ENCODE measurements at places on chromosomes 1 and 21.
A peak's percentile ranks its signal among the peaks of the same experiment; 100 is the strongest.

- no peak for DNase-seq
Observed at GRCh38 chr1:9716404-9717192, 65.1 kb downstream of the PIK3CD start.

DNA sequence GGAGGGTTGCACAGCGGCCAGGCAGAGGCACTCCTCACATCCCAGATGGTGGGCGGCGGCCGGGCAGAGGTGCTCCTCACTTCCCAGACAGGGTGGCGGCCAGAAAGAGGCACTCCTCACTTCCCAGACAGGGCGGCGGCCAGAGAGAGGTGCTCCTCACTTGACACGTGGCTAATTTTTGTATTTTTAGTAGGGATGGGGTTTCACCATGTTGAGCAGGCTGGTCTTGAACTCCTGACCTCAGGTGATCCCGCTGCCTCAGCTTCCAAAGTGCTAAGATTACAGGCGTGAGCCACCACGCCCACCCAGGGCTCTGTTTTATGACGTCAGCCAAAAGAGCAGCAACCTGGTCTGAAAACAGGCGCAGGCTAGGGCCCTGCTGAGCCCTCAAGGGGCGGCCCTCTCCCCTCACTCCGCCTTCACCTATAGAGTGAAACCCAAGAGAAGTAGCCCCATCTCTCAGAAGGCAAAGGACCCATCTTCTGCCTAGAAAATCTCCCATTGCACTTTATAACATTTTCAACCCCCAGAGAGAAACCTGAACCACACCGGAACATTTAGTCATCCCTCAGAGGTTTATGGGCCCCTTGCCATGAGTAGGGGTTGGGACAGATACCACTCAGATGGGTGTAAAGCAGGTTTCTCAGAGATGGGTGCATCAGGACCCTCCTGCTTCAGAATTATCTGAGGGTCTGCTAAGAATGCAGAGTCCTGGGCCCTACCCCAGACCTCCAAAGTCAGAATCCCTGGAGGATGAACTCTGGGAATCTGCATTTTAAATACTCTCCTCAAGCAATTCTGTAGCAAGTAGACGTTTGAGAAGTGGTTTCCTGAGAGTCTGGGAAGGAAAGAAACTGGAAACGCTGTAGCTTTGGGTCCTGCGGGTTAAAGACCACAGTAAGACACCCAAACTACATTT, 40.8 kb downstream of the CDK18 start:
- DNase-seq = no peak

- peak; percentile 50 for DNase-seq
Observed at GRCh38 chr1:156086256-156086662, 4.0 kb upstream of the MEX3A start.

DNA sequence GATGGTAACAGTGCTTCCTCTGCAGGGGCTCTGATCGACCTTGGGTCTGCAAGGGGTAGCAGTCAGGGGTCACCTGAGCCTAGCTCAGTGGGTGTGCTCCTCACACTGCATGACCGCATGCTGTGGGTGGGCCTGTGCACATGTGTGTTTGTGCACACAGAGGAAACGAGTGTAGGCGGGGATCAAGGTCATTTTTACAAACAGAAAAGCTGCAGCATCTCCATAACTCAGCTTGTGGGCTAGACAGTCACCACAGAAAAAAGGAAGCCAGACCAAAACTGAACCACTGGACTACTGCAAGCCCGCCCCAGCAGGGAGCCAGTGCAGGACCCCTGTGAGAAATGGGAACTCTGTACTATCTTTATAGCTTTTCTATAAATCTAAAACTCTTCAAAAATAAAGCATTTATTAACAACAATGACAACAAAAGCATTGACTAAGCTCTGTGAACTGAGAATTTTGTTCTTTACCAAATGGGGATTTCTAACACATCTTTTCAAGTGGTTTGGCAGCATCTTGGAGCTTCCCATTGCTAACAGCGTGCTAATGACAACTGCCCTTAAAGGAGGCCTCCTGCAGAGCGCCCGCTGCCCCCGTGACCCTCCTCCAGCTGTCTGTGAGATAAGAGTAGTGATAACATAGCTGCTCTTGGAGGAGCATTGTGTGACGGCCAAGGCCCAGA, 19.9 kb upstream of the NEK2 start:
- DNase-seq = no peak

- peak; percentile 47 for DNase-seq
Observed at GRCh38 chr1:193841857-193842256, 655.4 kb upstream of the B3GALT2 start.

DNA sequence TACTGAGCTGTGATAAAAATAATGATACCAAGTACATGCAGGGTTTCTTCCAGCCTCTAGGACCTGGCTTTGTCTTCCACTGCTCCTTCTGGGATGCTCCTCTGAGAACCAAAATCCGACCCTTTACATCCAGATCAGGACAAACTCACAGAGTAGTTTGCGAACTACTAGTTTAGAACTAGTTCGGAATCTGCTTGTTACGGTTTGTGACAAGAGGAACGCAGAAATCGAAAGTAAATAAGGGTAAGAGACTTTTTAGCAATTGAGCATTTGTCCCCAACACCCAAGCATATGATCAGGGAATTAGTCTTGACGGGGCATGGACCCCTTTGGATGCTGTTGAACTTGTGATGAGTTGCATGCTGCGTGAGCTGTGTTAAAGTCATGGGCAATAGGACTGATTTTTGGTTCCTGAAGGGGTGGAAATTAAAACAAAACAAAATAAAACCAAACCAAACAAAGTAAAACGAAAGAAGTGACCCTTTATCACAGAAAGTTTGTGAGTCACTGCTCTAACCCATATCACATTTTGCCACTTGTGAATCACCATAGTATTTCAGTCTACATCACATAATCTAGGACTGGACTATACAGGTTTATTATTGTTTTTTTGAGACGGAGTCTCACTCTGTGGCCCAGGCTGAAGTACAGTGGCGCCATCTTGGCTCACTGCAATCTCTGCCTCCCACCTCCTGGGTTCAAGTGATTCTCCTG, 35.7 kb upstream of the ERRFI1 start:
- peak; percentile 61 for DNase-seq

DNA sequence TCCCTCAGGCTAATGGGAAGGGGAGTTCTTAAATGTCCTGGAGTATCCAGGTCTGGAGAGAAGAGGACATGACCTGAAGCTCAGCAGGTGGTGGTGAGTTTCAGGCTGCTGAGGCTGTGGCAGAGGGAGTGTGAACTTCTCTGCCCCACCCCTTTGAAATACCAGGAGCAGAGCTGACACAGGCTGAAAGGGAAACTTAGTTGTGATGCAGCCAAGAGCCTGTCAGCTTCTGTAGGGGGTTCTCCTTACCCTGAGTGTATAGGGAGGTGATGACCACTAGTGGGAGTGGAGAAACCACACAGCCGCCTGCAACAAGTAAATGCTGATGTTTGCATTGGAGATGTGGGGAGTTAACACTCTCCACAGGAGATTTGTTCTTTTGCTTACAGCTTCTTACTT, 152.3 kb downstream of the FCRL5 start:
- no peak for DNase-seq

DNA sequence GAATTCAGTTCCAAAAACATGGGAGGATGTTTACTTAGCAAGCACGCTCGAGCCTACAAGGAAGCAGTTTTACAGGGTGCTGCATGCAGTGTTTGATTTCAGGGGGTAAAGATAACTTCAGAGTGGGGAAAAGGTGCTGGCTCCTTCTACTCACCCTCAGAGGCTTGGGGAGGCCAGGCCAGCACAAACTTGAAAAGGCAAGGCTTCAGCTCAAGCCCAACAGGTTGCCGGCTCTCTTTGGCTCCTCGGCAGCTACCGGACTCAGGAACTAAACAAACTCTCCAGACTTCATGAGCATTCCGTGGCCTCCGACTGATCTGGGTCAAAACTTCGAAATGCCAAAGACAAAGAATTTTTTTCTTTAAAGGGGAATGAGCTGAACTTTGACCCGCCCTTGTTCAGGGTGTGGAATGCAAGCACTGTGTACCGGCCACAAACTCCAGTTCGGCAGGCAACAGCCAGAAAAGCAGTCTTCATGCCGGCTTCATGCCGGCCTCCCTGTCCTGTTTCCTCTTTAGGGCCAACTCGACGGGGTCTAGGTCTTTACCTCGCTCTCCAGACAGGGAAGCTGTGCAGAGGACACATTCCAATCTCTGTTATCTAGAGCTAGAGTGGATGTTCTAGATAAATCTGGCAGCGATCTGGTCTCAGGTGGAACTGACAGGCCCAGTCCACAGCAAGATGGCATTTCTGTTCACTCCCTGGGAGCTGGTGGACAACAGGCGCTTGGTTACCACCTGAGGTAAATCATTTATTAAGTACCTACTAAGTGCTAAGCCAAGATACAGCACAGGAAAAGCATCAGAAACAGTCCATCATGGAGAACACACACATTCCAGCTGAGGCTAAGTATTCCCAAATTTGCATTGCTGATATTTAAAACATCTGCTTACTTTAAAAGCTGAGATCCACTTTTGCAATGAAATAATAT, 75.0 kb downstream of the CD46 start:
- DNase-seq = no peak

GRCh38 chr1:212613440-212614335, 5.1 kb downstream of the ATF3 start:
- peak; percentile 84 for DNase-seq

GRCh38 chr1:1264868-1265272, 8.8 kb downstream of the UBE2J2 start:
- peak; percentile 100 for DNase-seq

DNA sequence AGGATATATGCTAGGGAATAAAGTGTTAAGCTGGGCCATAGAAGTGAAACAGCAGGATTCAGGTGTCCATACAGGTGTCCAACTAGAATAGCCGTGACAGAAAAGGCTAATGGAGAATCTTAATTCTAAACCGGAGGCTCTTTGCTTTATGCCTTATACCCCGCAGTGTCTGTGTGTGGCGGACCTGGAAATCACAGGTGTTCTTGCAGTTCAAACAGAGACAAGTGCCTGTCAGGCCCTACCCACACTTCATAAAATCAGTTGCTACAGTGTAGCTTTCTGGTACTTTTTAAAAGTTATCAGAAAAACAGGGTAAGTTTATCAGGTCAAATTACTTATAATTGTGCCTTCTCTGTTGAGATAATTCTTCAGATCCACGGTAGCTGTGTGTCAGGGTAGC, 293.9 kb downstream of the LRRC7 start:
- no peak for DNase-seq

- no peak for DNase-seq
Observed at GRCh38 chr1:161166669-161167548, 683 bp downstream of the PPOX start.

DNA sequence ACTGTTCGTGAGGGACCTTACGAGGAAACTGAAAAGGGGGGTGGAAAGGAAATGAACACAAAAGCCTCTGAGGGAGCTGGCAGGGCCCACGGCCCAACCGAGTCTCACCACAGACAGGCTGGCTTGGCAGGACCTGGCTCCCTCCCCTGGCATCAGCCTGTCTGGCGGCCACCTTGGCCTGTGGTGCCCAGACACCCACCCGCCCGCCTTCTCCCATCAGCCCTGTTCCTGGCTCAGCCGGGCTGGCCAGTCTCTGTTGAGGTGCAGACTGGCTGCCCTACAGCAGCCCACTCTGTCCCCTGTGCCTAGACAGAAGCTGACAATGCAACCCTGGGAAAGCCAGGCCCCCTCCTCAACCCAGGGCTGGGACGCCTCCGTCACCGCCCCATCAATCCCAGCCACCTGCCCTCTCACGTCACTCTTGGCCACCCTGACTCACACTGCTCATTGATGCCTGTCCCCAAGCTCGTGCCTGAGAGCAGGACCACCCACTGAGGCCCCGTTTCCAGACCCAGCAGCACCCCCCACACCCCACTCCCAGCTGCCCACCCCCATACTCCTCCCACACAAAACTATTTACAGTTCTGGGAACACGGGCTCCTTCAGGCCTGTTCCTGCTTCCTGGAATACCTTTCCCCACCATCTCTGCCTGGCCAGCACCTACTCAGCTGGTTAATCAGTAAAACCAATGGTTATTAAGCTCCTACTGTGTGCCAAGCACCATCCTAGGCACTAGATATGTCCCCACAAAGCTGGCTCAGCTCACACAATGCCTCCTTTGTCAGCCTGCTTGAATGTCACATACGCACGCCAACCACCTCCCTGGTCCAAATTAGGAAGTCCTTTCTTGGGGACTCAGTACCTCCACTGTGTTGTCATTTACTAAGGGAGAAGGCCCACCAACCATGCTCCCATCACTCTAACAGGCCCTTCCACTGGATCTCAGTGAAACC, 22.7 kb downstream of the SDC3 start:
- DNase-seq = no peak

DNA sequence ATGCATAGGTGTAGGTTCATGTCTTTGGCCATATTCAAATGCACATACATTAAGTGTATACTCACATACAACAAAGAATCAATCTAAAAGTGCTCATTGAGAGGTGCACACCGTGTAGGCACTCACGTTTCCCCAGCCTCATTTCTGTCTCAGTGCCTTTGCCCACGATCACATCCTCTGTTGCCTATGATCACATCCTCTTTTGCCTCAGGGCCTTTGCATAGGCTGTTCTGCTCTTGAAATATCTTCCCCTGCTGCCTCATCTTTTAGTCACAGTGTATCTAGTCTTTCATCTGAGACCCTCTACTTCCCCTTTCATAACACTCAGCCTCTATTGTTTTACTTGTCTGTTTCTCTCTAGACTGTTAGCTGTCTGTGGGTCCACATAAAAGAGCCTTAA, 69.3 kb downstream of the FOXD2 start:
- DNase-seq = no peak

DNA sequence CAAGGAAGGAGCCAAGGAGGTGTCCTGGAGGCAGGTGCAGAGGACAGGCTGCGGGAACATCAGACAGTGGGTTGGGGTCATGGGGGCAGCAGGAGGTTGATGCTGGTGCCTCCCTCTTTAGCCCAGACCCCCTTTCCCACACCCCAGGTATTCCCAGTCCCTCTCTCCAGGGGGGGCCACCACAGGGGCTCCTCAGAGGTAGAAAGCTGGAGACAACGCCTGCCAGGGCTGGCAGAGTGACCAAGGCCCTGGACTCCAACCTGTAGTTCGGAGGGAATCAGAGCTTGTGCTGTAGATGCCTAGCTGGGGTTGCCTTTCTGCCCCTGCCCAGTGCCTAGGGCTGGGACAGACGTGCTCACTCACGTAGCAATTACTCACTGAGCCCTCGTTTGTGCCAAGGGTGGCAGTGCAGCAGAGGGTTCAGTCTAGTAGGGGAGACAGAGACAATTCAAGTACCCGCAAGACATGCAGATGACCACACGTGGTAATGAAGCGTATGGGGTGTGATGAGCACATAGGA, 148.2 kb downstream of the PTPRU start:
- no peak for DNase-seq

- no peak for DNase-seq
Observed at GRCh38 chr1:33624261-33624990, 152.0 kb downstream of the ZSCAN20 start.

- DNase-seq = peak; percentile 63
Observed at GRCh38 chr1:153447498-153448170, 12.8 kb downstream of the S100A7 start.

DNA sequence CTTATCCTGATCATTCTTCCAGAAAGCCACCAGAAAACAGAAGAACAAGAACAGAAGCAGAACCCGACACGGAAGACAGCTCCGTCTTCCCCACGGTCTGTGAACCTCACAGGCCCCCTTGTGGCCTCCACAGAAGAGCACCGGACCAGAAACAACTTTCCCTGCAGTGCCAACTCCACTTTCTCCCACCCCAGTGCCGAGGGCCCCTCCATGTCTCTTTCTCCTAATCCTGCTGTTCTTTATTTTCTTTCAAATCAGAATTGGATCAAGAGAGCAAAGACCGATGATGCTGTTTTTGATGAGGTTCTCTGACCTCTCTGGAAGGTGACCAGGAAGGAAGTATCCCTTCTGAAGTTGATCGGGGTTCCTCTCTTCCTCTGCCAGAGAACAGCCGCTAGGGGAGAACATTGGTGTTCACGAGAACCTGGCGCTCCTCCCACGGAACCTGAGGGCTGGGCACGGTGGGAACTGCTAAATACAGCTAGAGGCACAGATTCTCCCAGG, 58.9 kb upstream of the CTTNBP2NL start:
- DNase-seq = no peak

Data from fibroblast of skin of right biceps (primary cell).